ENCODE measurements at places on chromosomes 7 and 10.

DNA sequence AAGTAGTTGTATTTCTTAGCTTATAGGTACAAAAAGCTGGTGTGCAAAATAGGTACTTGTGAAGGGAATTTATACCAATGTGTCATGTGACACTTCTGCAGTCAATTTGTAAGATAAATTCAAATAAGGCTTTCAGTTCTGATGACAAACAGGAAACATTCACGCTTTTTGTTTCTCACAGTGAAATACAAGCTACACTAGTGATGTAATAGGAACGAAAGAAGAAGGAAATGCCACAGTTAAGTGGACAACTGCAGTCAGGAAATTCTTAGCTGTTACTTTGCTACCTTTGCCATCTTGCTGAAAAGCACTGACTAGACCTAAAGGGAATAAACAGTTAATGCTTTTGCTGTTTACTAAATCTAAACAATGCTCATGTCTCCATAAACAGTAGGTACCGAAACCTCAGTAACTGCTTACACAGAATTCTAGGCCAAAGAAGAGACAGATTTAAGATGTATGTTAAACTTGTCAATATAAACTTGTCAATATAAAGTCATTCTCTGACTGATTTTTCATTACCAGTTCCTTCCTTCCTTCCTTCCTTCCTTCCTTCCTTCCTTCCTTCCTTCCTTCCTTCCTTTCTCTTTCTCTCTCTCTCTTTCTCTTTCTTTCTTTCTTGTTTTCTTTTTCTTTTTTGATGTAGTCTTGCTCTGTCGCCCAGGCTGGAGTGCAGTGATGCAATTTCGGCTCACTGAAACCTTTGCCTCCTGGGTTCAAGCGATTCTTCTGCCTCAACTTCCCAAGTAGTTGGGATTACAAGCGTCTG lies 10.1 kb downstream of the OTUD1 start:
- no peak for DNase-seq

- no peak for DNase-seq
Observed at GRCh38 chr7:146359176-146359575, 242.6 kb downstream of the CNTNAP2 start.

DNA sequence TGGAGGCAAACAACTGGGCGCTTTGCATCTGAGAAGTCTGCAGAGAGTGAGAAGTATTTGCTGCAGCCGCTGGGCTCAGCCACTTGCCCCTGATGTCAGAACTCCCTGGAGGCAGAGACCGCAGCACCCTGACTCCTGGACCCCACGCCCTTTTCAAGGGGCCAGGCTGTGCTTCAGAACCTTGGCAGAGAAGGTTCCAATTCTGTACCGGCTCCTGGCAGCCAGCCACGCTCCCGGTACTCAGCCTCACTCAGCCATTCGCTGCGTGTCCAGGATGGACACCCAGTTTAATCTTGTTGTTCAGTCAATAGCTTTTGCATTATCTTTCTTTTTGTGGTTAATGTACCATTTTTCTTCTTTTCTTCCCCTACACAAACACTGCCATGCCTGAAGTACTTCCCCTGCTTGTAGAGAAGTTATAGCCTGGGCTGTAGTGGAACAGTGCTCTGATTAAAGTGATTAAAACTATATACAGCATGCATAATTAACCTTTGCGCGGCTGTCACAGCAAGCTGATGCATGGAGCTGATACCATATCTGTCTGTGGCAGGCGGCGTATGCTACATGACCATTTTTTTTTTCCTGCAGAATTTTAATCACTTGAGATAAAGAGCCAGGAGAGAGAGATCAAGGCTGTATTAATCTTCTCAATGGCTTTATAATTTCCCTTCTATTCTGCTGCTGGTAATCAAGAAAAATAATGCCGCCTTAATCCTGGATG lies 578.5 kb downstream of the SDK1 start:
- no peak for DNase-seq

- no peak for DNase-seq
Observed at GRCh38 chr7:143499246-143499645, 21.6 kb downstream of the TAS2R41 start.

DNA sequence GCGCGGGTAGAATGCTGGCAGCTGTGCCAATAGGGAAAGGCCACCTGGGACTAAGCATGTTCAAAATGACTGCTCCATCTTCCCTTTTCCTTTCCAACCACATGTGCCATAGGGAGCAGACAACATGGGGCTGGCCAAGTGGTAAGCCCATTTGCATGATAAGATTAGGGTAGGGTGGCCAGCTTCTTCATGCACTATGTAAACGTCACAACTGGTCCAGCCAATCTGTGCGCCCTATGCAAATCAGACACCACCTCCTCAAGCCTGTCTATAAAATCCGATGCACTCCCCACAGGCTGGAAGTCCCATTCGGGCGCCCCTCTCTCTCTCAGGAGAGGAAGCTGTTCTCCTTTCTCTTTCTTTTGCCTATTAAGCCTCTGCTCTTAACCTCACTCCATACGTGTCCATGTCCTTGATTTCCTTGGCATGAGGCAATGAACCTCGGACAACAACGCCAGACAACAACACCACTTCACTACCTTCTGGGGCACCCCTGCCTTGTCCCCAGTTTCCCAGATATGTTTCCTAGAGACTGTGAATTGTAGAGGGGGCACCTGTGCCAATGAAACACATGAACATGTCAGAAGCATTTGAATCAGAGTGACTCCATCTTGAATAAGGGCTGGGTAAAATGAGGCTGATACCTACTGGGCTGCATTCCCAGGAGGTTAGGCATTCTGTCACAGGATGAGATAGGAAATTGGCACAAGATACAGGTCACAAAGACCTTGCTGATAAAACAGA lies 19.1 kb upstream of the EXOC6 start:
- DNase-seq: no peak

DNA sequence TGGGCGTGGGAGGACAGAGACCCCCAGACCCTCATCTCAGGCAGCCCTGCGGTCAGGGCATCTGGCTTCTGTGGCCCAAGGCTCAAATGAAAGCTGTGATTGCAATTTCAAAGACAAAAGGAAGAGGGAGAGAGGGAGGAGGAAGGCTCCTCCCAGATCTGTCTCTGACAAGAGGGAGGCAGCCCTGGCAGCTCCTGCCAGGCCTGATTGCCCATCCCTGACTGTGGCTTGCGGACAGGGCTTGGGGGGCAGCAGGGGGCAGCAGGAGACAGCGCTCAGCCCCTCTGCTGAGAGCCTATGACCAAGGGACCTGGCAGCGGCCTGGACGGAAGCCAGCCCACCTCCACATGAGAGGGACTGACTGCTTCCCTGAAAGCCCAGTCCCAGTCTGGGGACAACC lies 91.8 kb downstream of the PTPRN2 start:
- peak; percentile 21 for DNase-seq

DNA sequence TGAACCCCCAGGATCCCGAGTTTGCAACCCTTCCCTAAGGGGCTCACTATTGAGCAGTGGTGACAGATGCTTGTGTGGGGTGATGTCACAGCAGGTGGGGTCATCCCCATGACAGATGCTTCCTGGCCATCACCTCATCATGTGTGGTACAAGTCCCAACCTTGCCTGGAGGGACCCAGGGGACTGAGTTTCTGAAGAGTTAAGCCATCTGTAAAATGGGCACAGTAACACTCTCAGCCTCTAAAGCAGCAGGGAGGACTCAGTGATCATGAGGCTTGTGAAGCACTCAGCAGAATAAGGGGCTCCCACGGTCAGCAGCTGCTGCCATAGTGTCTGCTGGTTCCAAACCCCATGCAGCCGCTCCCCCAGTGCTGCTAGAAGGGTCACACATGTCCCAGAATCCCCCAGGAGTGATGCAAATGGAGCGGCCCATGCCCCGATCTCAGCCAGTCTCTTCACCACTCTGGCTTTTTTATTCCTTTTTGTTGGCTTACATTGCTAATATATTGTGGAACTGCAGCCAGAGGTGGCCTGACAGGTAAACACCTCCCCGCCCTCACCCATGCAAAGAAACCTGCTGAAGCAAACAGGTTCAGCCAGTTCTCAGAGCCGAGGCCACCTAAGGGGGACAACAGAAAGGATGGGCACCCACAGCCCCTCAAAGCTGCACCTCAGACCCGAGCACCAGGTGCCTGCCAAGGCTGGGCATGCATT lies 102.1 kb upstream of the PDGFA start:
- DNase-seq: no peak
